C1 segment of cervical spinal cord (tissue), 14 donors: ENCODE measurements at places on chromosomes 2 and 18.

- DNase-seq: no peak
Measured at GRCh38 chr2:35963357-35963756, 392.2 kb upstream of the CRIM1 start.

GRCh38 chr18:36460324-36460850 is 162.9 kb downstream of the FHOD3 start:
- DNase-seq: no peak

- DNase-seq: no peak
Measured at GRCh38 chr2:29017716-29018435, 36.8 kb downstream of the TOGARAM2 start.

DNA sequence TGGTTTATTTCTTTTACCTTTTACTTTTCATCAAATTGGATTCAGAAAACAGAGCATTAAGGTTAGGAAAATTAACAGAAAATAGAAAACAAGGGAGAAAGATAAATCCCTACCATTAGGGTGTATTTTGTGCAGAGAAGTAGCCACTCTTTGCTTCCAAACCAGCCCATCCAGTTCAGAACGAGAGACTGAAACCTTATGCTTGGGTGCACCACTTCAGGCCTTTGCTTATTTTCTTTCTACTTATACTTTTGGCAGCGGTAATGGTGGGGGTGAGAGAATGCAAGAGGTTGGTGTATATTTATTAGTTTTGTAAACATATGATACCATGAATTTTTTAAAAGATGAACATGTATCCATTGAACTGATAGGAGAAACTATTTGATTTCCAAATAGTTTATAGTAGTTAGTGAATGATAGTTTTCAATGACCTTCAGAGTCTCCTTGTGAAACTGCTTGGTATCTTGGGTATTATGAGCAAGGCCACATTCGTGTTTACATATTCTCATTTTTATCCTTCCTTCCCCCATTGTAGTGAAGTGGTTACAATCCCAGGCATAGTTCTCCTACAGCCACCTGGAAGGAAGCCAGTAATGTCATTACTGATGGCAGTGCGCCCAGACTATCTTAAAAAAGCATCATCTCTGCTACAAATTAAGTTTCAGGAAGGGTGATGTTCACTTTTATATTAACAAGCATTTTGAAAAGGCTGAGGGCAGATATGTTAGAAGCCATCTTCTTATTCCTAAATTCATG is 60.8 kb downstream of the MFSD6 start:
- no peak for DNase-seq

- no peak for DNase-seq
Measured at GRCh38 chr18:73038336-73038735, 170.5 kb upstream of the NETO1 start.

DNA sequence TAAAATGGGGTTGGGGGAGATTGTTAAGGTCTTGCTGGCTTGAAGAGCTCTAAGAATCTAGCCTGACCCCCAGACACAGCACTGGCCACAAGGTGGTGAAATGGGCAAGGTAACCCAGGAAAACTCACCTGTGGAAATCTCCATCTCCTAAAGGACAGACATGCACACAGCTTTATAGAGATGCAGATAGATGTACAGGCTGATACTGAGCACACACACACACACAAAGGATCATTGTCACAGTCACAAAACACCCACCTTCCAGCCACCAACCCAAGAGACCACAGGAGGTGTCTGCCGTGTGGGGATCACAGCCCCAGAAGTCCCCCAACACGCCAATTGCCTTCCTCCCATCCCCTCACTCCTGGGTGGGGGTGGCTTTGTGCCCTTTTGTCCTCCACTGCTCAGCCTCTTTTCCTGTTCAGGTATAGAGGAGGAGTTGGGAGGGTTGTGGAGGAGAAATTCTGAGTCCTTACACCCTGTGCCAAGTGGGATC is 3.2 kb upstream of the CYP26B1 start:
- no peak for DNase-seq

DNA sequence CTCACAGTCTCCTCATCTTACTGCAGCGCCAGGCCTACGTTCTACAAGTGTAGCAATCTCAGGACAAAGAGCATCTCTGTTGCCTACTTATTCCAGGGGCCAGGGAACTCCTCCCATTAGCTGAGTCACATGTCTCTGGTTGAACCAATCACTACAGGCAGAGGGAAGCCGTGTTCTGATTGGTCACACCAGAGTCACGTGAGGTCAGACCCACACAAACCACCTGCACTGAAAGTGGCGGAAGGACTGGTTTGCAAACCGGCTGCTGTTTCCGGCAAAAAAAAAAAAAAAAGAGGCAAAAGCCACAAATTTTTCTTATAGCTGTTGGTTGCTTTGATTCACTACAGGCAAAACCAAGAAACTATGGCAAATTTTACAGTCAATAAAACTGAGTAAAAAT is 21.9 kb upstream of the USP14 start:
- no peak for DNase-seq

GRCh38 chr18:33578518-33579348 is 714 bp downstream of the ASXL3 start:
- peak; percentile 8 for DNase-seq

- no peak for DNase-seq
Measured at GRCh38 chr2:203361922-203362321, 33.7 kb downstream of the ABI2 start.

DNA sequence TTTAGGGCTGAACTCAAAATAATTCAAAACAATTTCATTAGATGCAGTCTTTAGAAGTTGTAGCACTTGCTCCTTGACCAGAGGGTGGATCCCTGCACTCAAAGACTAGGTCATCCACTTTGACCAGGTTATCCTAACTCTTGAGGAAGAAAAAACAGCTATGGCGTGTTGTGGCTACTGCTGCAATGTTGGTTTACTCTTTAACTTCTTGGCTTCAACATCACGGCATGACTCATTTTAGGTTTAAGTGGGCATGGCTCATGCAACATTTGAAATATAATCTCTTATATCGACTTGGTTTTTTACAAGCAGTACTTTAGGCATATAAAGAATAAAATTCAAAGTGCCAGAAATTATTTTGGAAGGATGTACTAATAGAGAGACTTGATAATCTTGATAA is 35.4 kb downstream of the ANKRD29 start:
- no peak for DNase-seq

DNA sequence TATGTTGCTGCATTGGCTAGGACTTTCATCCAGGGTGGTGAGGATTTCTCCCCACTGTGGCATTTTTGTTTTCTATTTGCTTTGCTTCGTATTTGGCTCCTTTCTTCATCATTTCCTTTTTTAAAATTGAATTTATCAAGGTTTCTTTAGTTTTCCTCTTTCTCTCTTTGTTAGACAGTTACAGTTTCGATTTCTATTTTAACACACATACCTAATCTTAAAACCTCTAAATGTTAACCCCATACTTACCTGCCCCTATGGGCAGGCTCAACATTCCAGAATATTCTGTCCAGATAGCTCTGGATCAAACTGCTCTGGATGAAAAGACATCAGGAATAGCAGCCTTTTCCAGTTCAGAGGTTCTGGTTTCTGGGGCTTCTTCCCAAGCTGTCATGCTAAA is 49.2 kb downstream of the DIPK1C start:
- no peak for DNase-seq

DNA sequence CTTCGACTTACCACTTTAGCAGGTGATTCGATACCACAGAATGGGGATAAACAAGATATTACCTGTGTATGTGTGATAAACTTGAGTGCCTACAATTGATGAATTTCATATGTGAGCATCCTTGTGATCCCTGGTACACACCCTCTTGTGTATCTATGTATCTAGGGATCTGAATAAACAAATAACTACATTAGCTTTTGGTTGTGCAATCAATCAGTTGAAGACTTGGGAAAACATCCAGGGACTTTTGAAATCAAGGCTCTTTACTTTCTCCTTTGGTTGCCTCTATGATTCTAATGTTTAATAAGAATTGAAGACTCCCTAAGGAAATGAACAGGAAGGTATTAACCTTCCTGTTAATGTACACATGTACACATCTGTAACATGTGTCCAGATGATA is 97.3 kb upstream of the DCC start:
- DNase-seq: no peak

DNA sequence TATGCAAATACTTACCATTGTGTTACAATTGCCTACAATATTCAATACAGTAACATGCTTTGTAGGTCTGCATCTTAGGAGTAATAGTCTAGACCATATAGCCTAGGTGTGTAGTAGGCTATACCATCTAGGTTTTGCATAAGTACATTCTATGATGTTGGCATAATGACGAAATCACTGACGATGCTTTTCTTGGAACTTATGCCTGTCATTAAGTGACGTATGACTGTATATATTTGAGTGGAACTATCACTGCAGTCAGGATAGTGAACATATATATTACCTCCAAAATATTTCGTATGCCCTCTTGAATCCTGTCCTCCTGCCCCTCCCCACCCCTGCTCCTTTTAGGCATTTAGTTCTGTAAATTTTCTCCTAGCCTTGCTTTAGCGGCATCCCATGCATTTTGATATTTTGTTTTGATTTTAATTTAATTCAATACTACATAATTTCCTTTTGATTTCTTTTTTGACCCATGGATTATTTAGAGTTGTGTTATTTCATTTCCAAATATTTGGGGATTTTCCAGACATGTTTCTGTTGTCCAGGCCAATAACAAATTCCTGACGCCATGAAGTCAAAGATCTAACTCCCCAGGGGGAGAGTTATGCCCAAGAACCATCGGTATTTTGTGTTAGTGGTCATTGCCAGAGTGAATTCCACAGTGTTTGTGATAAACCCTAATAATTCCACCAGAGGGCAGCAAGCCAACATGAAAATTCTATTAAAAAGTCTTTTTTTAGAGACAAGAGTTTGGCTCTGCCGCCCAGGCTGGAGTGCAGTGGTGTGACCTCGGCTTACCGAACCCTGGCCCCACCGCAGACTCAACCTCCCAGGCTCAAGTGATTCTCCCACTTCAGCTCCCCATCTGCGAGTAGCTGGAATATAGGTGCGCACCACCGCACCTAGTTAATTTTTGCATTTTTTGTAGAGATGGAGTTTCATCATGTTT is 24.2 kb upstream of the CASP8 start:
- DNase-seq: no peak
